ENCODE measurements at places on chromosomes 4 and X.

DNA sequence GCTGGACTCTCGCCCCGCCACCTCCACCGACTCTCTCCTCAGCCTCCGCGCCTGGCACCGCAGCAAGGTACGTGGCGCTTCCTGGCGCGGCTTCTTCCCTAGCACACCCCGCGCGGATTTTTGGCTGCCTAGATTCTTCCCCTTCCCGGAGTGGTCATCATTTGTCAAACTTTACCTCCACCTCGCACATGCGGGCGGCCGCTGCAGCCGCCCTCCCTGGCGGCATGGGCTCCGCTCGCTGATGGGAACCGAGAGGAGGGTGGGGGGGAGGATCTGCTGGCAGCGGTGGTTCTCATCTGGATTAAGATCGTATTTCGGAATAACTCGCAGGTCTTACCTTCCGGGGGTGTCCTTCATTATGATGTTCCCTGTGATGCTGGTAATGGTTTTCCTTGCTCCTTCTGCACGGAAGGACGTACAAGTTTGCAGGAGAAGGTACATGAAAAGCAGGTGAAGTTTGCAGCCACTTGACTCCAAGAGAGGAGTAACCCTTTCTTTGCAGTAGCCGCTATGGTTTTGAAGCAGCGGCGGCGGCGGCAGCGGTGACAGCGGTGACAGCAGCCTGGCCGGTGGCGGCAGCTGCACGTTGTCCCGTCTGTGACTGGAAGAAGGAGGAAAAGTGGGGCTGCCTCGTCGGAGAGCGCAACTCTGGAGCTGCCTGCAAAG is 2183.9 kb upstream of the TENM3 start:
- peak; percentile 31 for DNase-seq

DNA sequence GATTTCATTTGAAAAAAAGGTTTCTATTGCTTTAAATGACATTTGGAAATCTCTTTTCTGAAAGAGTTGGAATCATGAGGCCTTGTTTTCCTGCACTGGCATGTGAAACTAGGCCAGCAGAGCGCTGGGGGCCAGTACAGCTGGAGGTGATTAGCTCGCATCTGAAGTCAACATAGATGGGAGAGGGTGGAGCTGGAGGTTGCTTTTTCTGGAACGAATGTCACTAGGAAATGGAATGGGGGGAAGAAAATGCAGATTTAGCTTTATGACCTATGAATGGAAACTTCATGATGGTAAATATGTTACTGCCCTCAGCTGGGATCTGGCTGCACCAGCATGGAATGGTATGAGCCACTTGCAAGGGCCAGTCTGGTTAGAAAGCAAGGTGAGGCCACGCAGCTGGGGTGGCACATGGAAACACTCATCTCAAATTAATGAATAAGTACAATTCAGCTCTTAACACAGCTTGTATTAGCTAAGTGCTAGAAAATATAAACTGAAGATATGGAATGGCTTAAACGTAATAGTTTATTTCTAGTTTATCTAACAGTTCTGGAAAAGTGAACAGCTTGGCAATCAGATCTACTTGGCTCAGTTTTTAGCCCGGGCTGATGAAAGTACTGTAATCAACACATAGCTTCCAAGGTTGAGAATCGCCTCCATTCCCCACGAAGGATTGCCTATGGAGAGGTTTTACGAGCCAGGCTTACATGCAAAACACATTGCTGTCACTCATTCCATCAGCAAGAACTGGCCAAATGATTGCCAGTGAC is 32.5 kb downstream of the SLC10A6 start:
- no peak for DNase-seq

- DNase-seq, result peak; percentile 7
Measured at GRCh38 chr4:162497564-162498167, 333.9 kb upstream of the FSTL5 start.

DNA sequence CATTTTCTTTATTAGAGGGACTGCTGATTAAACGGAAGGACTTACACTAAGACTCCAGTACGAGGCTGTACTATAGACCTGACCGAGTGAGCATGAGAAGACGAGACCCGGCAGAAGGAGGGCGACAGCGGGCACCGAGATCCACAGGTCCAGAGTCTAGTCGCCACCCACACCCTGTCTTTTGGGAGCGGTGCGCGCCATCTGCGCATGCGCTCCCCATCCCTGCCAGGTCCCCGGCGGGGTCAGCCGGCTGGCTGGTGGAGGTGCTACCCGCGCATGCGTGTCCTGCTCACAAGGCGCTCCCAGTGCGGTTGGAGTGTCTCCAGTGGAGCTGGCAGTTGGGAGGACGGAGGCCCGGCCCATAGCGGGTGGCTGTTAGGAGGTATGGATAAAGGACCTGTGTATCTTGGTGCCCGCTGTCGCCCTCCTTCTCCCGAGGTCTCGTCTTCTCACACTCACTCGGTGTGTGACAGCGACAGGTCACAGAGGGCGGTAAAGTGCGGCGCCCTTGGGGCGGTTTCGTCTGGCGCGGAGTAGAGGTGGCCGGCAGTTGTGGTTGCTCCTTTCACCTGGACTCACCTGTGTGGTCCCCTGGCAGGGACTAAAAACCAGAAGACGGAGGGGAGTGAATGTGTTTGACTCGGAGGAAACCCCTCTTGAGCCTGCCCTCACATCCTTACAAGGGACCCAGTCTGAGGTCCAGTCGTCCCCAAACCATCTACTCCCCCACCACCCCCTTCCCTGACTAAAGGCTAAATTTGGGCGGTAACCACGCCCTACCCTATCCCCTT is 7.6 kb upstream of the HSD17B10 start:
- DNase-seq, result peak; percentile 65

DNA sequence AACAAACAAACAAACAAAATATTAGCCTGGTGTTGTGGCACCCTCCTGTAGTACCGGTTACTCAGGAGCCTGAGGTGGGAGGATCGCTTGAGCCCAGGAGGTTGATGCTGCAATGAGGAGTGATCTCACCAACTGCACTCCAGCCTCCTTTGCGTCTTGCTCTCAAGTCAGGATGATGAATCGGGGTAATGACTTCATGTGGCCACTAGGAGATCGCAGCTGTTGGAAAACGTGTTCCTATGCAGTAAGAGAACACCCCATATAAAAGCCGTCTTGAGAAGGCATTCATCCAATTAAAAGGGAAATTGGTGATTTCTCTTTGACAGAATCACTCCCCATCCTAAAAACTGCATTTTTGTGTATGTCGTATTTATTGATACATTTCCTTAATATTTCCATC is 6.9 kb downstream of the CCNB3 start:
- DNase-seq, result peak; percentile 6

DNA sequence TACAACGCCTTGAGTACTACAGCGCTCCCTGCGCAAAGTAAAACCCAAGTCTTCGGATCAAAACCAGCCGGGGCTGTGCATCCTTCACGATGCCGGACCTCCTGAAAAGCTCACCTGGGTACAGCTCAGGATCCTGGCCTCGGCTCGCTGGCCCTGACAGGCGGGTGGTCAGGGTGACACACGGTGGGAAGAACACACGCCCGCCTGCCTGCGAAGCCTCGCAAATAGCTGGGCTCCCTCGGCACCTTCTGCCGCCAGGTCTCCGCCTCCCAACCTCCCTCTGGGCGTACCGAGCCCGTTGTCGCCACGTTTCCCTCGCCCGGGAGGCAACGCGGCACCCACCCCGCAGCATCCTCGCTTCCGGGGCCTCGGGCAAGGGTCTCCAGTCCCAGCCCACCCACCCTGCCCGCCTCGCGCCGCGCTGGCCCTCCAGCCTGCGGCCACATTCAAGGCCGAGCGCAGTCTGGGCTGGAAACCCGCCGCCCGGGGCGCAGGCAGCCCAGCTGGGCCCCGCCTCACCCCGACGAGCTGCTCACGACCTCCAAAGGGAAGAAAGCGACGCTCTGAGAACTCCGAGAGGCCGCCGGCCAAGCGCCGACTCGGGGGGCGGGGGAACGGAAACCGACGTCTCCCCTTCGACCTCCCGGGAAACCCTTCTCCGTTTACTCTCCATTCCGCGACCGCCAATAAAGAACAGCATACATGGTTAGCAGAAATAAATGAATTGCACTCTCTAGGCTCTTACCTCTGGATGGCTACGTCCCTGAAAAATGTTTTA is 511 bp downstream of the PPM1K start:
- peak; percentile 64 for DNase-seq

- no peak for DNase-seq
Measured at GRCh38 chr4:83207497-83208101, 77.0 kb downstream of the COQ2 start.

DNA sequence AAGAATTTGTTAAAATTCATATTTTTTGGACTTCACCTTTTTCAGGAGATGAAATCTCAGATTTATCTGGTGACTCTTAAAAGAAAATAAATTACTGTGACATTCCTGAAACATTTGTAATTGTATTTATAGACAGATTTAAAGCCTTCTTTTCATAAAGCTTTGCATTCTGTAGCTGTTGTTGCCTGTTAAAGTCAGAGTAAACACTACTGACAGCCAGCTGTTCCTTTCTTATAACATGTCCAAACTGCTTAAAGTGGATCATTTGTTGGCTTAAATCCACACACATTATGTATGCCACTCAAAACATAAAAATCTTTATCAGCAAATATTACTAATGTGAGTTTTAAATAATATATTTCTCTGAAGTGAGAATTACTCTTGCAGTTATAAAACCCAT is 157.5 kb downstream of the TECRL start:
- no peak for DNase-seq

DNA sequence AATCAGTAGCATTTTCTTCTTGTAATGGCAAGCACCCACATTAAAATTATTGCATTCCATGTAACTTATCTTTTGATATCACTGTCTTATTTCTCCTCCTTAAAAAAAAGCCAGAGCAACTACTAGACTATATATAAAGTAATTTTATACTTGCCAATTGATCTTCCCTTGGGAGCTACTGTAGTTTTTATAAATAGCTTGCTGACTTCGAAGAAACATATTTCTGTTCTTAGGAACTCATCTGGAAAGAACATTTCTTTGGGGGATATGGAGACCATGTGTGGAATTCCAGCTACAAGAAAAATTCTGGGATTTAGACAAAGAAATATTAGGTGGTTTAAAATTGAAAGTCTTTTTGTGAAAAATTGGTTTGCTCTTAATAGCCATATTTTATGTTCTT is 94.9 kb downstream of the BMPR1B start:
- DNase-seq, result no peak

- DNase-seq, result no peak
Measured at GRCh38 chrX:136034668-136035067, 49.4 kb downstream of the SLC9A6 start.

- DNase-seq, result no peak
Measured at GRCh38 chrX:115268421-115268820, 21.1 kb upstream of the LUZP4 start.

DNA sequence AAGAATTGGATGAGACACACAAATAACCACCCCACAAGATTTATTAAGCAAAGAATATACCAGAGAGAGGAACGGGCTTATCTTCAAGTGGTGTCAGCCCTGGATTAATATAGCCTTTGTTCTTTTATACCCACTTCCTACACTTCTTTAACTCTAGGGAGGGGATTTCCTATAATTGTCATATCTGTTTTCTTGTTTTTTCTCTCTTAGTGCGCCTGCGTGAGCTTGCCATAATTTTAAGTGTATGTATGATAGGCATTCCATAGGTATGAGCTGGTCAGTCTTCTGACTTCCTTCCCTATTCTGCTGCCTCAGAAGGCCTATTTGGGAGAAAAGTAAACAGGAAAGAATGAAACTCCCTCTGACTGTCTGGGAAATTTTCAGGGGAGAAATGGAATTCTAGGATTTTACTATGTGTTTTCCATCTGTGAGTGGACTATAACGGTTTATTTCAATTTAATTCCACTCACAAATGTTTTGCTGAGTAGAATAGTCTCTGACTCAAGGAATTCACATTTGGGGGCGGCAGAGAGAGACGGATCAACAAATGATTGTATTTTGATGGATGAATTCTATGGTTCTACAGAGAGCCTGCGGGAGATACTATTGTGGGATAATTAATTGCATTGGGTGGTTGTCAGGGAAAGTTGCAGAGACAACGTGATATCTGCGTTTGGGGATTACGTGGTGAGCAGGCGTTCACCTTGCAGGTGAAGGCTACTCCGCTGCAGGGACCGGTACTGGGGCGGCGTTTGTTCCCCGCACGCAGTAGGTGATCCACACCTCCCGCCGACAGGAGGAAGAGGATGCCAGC is 626 bp upstream of the CEP135 start:
- peak; percentile 7 for DNase-seq

- no peak for DNase-seq
Measured at GRCh38 chrX:10798041-10798440, 177.7 kb upstream of the MID1 start.

- DNase-seq, result no peak
Measured at GRCh38 chr4:112431158-112431557, 84.8 kb downstream of the NEUROG2 start.

GRCh38 chr4:87938746-87939145 is 36.8 kb upstream of the SPP1 start:
- no peak for DNase-seq

DNA sequence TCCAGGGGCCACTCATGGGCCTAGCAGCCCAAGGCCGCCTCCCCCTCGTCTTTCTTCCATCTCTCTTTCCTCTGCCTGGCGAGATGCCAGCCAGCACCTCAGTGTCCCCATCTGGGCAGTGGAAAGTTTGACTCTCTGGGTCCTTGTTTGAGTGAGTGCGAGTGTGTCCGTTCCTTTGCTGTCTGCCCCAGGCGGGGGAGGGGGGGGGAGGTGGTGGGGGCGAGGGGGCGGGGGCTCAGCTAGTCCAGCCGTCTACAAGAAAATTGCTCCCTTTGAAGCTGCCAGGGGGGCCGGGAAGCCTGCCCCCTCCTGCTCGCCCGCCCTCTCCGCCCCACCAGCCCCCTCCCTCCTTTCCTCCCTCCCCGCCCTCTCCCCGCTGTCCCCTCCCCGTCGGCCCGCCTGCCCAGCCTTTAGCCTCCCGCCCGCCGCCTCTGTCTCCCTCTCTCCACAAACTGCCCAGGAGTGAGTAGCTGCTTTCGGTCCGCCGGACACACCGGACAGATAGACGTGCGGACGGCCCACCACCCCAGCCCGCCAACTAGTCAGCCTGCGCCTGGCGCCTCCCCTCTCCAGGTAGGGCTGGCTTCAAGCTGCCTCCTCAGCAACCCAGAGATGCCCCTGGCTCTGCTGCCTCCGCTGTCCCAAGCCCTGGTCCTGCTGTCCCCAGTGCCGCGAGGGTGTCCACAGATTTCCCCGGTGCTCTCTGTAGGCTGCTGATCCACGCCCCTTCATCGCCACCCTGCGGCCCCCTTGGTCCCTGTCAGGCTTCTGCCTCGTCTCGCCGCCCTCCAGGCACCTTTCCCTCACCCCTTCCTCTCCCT is at the start of gene BGN:
BGN (plus strand) TSS at position 440 of the 821 bp plus-strand sequence. CDS start 9,652 bp downstream, outside the sequence.
- DNase-seq, result peak; percentile 50

DNA sequence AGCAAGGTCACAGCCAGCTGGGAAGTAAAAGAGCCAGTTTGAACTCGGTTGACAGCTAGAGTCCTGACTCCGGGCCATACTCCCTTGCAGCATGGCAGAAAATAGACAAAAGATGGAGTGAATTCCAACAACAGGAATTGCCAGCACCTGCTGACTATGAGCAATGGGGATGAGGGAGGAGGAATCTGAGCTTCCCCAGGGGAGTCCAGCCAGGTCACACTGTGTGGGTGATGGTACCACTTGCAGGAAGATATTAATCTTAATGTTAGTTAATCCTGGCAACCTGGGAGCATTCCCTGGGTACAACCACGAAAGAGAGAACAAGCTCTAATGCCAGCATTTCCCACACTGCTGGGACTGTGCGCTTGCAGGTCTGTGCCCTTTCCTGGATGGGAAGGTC is 48.1 kb upstream of the S100G start:
- DNase-seq, result no peak
